ENCODE measurements at places on chromosomes 11 and 22.
A peak's percentile ranks its signal among the peaks of the same experiment; 100 is the strongest.

DNA sequence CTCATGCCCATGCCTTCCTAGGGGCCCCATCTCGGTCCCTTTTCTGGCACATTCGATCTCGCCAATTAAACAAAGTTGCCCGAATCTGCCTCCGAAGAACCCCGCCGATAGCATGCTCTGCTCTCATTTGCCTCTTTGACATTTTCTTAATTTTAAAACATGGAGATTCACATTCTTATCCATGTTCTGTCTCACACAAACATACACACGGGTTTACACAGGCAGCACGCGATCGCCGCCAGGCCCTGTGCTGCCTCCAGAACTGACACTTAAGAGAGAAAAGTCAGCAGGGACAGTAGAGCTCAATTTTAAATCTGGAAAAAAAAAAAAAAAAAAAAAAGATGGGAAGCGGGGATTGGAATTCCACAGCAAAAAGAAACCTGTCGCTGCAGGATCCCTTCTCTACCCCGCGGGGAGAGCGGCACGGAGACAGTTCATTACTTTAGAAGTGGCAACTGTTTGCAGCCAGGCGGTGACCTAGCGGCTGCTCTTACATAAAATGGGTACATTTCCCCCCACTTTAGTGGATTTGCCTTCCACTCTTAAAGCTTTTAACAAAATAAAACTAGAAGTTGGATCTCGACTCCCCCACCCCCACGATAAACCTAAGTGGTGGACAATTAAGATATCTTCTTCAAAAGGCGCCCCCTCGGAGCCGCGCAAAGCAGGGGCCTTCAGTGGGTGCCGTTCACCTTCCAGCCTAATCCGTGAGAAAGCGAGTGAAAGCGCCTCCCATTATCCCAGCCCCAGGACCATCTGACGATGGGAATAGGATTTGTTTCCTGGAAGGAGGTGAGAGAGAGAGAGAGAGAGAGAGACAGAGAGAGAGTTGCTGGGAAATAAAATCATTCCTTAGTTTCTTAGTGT is 13.7 kb downstream of the PAX6 start:
- DNase-seq, result no peak

- no peak for DNase-seq
Observed at GRCh38 chr11:32152216-32152615, 61.3 kb downstream of the RCN1 start.

- DNase-seq, result no peak
Observed at GRCh38 chr11:116543911-116544475, 228.8 kb downstream of the BUD13 start.

DNA sequence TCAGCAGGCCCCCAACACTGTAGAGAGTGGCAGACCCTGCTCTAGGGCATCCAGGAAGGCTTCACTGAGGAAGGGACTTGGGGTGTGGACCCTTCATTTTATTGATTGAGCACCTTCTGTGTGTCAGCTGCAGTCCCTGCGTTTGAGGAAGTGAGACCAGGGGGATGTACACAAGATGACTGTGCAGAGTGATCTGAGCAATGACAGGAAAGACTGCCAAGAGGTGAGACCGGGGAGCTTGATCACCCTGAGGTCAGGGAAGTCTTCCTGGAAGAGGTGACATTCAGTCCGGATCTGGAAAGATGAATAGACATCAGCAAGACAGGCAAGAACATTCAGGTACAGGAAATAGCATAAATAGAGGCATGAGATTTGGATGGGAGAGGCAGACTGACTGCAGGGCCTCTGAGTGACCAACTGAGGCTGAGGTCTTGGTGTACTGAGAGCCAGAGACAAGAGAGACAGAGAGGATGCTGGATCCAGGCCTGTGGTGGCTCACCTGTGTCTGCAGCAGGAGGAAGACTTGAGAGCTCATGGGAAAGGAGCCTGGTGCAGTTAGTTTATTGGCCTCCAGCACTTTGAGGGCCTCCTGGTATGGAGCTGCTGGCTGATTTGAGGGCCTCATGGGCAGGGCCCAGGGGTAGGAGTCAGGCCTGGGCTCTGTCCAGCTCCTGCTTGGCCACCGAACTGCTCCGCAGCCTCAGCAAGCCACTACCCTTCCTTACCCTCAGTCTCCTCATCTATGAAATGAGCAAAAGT is 5.2 kb downstream of the DGAT2 start:
- DNase-seq, result no peak

GRCh38 chr11:64970731-64971151 is 1.2 kb downstream of the MAJIN start:
- DNase-seq, result no peak

GRCh38 chr22:29165321-29166060 is 40.2 kb upstream of the EMID1 start:
- no peak for DNase-seq

DNA sequence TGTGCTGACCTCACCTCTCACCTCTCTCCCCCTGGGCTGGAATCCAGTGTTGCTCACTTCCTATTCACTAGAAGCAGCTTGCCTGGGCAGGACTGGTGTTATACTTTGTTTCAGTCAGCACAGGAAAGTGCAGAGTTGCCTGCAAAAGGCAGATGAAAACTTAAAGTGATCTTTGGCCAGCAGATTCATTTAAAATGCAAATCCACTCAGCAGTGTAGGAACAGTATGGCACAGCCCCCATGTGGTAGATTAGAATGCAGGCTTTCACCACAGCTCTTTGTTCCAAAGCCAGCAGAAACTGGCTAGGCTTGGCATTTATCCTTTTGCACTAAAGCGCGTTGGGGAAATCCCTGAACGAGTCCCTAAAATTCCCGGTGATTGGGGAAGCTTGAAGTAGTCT is 301.2 kb downstream of the OR4C45 start:
- no peak for DNase-seq

- DNase-seq, result no peak
Observed at GRCh38 chr11:66881451-66881835, 24.6 kb downstream of the LRFN4 start.

GRCh38 chr22:44906999-44907644 is 102.7 kb downstream of the PHF21B start:
- no peak for DNase-seq

GRCh38 chr22:49663823-49664222 is 163.8 kb downstream of the BRD1 start:
- DNase-seq, result no peak

DNA sequence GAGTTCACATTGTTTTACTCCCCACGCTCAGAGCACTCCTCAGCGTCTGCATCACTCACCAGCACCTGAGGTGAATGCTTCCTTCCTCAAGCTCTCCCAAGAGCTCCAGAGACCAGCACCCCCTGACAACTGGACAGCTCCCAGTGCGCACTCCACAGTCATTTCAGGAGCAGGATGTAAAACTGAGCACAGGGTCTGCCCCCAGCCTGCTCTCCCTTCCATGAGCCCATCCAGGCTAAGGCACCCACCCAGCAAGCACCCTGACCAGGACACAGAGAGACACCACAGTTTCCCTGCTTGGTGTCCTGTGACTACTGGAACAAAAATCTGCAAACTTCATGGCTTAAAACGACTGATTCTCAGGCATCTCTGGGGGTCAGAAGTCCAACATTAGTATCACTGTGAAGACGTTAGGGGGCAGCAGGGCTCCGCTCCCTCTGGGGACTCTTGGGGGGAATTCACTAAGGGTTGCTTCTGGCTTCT is 3.3 kb downstream of the SCGB1D2 start:
- no peak for DNase-seq

GRCh38 chr11:9071692-9072091 is 19.7 kb downstream of the SCUBE2 start:
- DNase-seq, result no peak

DNA sequence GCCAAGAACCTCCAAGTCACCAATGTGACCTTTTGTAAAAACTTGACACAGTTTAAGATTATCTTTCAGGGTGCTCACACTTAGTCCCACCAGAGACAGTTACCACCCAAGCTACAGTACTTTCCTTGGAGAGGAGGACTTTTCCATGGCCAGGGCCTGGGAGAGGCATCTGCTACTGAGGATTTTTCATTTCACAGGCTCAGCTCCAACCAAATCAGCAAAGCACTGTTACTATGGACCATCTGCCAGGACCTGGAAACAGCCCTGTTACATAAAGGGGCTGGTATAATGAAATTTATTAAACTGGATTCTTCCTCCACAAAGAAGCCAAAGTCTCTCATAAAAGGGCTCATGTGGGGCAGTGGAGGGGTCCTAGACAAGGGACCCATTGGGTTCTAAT is 38.6 kb downstream of the SERGEF start:
- no peak for DNase-seq

GRCh38 chr11:9688716-9689511 is 25.0 kb downstream of the SWAP70 start:
- DNase-seq, result no peak

DNA sequence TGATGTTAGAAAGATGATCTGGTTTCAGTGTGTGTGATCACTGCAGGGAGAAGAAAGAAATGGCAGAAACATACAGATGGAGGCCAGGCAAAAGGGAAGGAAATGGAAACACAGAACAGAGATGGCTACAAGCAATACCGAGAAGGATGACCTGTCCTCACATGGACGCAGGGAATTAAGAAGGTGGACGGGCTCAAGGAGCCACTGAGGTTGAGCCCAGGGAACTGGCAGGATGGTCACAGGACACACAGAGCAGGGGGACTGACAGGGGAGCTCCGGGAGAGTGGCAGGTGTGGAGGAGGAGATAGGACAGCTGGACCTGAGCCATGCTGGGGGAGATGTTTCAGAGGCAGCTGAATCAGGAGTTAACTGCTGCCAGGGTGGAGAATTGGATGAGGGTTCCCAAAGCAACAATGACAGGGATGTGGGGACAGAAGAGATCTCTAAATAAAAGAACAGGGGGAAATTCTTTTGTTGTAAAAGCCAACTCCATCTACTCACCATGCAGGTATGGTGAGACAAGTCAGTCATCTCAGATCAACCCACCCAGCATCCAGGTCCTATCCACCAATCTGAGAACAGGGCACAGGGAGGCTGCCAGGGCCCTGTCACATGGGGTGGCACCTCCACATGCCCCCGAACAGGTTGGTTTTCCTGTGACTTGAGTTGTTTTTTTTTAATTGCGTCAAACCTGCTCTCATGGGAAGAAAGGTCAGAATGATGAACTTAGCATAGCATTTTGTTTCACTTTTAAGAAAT is 26.3 kb downstream of the KLHL22 start:
- DNase-seq, result no peak

- DNase-seq, result no peak
Observed at GRCh38 chr11:130469181-130469580, 20.7 kb downstream of the ADAMTS15 start.

DNA sequence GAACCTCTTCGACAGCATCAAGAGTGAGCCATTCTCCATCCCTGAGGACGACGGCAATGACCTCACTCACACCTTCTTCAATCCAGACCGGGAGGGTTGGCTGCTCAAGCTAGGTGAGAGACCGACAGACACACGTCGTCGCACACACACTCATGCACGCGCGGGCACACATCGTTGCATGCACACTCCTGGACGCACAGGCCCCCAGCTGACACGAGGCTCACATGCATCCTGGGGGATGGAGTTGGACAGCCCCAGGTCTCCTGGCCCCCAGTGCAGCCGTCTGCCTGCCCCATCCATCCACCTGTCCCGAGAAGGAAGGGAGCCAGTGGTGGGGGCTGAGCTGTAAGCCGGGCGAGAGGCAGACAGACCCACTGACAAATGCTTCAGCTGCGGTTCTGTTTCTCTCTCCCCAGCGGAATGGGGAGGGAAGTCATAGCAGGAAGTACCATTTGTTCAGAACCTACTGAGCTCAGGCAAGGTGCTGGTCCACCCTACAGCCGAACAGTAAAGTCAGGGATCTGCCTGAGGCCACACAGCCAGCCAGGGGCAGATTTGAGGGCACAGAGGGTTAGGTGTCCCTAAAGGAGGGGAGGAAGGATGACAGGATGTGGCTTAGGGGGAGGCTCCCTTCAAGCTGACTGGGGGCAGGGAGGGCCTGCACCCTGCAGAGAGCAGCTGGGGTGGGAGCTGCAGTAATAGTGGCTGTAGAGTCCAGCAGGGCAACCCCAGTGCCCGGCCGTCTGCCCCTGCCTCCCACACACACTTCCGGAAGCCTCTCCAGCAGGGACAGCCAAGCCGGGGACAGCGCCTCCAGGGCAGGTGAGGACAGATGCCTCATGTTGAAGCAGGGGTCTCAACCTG is 27.1 kb downstream of the CYTH4 start:
- DNase-seq, result no peak

GRCh38 chr22:50673231-50674129 is 857 bp downstream of the SHANK3 start:
- DNase-seq, result no peak

GRCh38 chr11:46295312-46296058 is 18.0 kb downstream of the CREB3L1 start:
- peak; percentile 39 for DNase-seq

DNA sequence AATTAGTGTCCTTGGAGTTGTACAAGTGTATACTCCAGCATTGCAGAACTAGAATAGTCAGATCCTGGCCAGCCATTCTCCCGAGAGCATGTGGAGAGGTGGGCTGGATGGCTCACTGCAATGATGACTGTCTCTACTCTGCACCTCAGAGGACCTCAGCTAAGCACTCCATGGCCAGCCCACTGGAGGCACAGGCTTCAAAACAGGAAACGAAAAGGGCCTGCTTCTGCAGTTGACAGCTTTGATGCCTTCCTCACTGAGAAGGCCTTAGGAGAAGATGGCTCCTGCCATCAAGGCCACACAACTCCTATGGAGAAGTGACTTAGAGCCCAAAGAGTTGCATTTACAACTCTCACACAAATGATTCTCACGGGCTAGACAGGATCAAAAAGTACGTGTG is 9.1 kb downstream of the POLD4 start:
- DNase-seq, result no peak

- no peak for DNase-seq
Observed at GRCh38 chr11:30171661-30172060, 59.2 kb upstream of the FSHB start.

- no peak for DNase-seq
Observed at GRCh38 chr11:19677381-19678080, 35.1 kb upstream of the NAV2 start.

DNA sequence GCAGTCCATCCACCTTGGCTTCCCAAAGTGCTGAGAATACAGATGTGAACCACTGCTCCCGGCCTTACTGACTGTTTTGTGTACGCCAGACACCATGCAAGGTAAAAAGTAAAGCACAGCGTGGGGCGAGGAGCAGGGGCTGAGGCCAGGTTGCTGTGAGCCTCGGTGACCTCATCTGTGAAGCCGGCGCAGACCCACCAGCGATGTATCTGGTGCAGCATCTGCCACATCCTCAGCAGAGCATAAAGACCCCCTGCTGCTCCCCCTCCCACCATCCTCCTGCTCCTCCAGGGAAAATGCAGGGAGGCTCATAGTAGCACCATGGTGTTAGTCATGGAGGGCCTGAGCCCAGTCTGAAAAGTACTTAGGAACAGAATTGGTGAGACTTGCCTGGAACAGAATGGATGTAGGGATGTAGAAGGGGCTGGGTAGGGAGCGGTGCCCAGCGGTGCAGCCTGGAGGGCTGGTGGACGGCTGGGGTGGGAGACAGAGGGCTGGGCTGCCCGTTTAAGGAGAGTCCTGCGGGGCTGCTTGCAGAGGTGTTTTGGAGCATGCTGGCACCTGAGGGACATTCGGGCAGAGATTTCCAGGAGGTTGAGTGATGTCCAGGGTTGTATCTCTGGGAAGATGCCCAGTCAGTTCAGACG is 462.4 kb downstream of the BRD1 start:
- DNase-seq, result no peak

GRCh38 chr11:84224042-84224441 is 937.9 kb upstream of the CCDC90B start:
- DNase-seq, result no peak

GRCh38 chr22:46424496-46424895 is 89.0 kb downstream of the TRMU start:
- no peak for DNase-seq

GRCh38 chr11:114307524-114308203 is 11.5 kb downstream of the NNMT start:
- no peak for DNase-seq

GRCh38 chr11:122888162-122888561 is 5.6 kb downstream of the JHY start:
- no peak for DNase-seq
